Metanephros (tissue), 2 donors: ENCODE measurements at places on chromosomes 3 and 15. TPM values are rescaled to one million over a fixed set of nuclear protein-coding genes. Genes with fewer than 3 reads are reported as not detected.

Gene TMEM266
- 6.3 TPM for total RNA-seq

Gene HYKK
- total RNA-seq = 8.8 TPM

Gene TEX55
- not detected for total RNA-seq

Gene CHST13
- total RNA-seq = 7.9 TPM

Gene CCDC39
- not detected for total RNA-seq

Gene EAF2
- total RNA-seq = 16.2 TPM

Gene SLC2A2
- total RNA-seq = 15.0 TPM

Gene ZNF620
- 8.9 TPM for total RNA-seq

Gene CHRNB4
- total RNA-seq = 2.0 TPM

Gene SLC12A8
- total RNA-seq = 7.2 TPM

Gene RPSA
- 738 TPM for total RNA-seq

Gene CPLX3
- not detected for total RNA-seq

Gene SH3GL3
- total RNA-seq = 4.3 TPM

Gene FBXL22
- total RNA-seq = 9.2 TPM

Gene NTRK3
- 27.2 TPM for total RNA-seq

Gene GRIP2
- 5.4 TPM for total RNA-seq

Gene GOLGA8M
- 3.7 TPM for total RNA-seq

Gene FBXL2
- 25.0 TPM for total RNA-seq

Gene SPSB4
- 10.9 TPM for total RNA-seq

Gene GABRG3
- 0.82 TPM for total RNA-seq
